Right cardiac atrium (tissue), 5 donors: ENCODE measurements at places on chromosomes 1 and 21. TPM values are rescaled to one million over a fixed set of nuclear protein-coding genes. Genes with fewer than 3 reads are reported as not detected.

Gene EDEM3
- total RNA-seq = 19.9 TPM

DNA sequence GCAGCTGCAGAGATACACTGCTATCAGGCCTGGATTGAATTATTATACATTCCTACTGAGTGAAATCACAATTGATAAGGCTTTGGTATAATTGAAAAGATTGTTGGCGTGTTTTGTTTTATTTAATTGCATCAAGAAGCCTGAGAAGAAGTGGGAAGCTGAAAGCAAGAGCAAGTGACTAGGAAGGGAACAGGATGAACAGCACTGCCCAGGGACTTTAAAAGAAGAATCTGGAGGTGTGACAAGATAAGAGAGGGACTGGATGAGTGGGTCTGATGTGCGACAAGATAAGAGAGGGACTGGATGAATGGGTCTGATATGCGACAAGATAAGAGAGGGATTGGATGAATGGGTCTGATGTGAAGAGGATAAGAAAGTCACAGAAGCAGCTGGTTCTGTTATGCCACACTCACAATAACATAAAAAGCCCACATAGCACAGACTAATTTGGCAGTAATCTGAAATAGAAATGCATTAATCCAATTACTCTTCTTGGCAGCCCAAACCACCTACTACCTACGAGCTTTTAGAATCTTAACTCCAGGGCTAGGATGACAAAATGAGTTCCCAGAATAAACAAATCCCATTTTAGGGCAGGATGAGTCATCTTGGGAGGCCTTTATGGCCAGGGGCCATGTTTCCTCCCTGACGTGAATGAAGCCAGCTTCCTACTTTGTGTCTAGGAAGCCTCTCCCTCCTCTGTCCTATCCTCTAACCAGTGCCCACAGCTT is 129.7 kb downstream of the DUSP10 start:
- peak; percentile 72 for DNase-seq

- peak; percentile 98 for DNase-seq
These were observed 12.3 kb downstream of the IFI6 start for GRCh38 chr1:27659497-27660299.

DNA sequence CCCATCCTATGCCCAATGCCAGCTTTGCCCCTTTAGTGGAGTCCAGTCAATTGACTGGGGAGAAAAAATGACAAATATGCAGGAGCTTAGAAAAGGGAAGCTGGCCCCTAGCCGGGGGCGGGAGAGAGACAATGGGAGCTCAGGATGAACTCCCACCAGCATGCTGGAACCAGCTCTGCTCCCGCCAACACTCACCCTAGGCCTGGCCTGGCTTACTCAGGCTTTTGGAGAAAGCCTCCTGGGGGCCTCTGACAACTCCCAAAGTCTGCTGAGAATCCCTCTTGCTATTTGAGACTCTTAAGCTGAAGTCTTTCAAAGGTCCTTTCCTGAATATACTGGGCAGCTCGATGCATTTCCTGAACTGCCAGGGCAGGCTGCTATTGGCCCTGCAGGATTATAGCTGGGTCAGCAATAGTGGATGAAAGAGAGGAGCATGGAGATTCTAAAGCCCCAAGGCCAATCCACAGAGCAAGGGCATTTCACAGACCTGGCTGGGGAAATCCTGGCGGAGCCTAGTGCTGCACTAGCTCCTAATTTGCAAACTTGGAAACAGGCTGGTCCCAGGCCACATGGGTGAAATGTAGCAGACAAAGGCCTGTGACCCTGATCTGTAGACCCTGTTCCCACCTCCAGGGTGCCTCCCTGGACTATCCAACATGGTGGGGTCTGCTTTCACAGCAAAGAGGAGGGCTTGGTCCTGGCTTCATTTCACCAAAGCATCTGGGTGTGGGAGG is 35.7 kb upstream of the CLSTN1 start:
- DNase-seq = no peak

DNA sequence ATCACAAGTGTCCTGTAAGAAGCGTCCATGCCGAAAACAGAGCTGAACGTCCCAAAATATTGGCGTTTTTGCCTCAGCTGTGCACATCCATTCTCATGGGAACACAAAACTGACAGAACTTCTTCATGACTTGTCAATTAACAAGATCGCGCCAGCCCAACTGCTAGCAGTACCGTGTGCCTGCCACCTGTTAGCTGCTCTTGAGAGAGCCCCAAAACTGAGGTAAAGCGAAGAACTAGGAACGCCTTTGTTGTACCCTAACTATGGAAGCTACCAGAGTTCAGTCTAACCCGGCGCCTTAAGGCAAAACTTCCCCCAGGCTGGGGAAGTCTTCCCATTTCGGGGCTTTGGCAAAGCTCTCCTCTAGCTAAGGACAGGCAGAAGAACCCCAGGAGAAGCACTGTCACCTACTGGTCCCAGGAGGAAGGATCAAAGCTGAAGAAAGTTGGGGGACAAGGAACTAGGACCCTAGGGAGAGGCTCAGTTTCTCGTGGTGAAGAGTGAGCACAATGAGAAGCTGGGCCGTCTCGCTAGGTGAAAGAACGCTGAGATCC is 719 bp downstream of the EYA3 start:
- DNase-seq = no peak
